ENCODE measurements at places on chromosomes 5 and 9. TPM values are rescaled to one million over a fixed set of nuclear protein-coding genes. Genes with fewer than 3 reads are reported as not detected.
A peak's percentile ranks its signal among the peaks of the same experiment; 100 is the strongest.

DNA sequence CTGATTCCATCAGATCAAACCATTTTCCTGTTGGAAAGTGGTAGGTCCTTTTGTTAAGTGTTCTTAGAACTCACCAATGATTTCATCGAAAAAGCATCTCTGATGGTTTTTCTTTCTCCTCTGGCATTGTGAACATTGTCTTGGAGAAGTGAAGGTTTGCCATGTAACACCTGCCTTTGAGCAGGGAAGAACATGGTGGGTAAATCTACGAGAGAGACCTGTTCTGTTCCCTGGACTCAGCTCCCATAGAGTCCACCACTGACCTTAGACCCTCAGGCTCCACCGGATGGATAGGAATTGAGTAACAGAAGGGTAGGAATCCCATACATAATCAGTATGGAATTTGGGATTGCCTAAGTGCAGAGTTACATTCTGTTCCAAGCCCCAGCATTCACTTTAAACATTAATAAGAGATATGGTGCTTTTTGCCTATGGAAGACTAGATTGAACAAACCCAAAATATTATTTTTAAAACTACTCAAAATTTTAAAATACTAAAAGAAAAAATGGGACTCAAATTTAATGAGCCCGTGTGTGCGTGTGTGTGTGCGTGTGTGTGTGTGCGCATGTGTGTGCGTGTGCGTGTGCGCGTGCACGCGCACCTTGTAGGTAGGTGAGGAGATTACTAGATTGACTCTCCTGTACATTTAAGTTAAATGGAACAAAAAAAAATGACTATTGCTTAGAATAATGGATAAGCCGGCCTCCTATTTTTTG is 92.0 kb downstream of the C9orf152 start:
- H3K4me3 ChIP-seq, result no peak overlapping the region
- H3K27me3 ChIP-seq, result no peaks in the 10 kb centered on the region
- H3K4me1 ChIP-seq, result peaks cover 23% of the 10 kb centered on the region
- H3K27ac ChIP-seq, result peak overlapping the region; percentile 85
- no peaks in the 10 kb centered on the region for H3K36me3 ChIP-seq

DNA sequence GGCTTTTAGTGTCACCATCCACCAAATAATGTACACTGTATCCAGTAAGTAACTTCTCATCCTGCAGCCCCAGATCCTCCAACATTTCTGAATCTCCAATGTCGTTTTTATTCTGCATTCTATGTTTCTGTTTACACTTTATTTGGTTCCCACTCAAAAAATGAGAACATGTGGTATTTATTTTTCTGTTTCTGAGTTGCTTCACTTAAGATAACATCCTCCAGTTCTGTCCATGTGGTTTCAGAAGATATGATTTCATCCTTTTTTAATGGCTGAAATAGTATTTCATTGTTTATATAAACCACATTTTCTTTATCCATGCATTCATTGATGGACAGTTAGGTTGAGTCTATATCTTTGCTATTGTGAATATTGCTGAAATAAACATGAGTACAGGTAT is 677.3 kb upstream of the FTMT start:
- H3K4me3 ChIP-seq, result no peak overlapping the region
- no peak for DNase-seq
- H3K4me1 ChIP-seq, result no peaks in the 10 kb centered on the region
- H3K27me3 ChIP-seq, result no peaks in the 10 kb centered on the region
- H3K36me3 ChIP-seq, result no peaks in the 10 kb centered on the region
- H3K27ac ChIP-seq, result no peak overlapping the region

GRCh38 chr9:134894136-134894860 is 13.7 kb downstream of the FCN2 start:
- DNase-seq, result no peak
- no peak overlapping the region for H3K4me3 ChIP-seq
- H3K27me3 ChIP-seq, result no peaks in the 10 kb centered on the region
- H3K27ac ChIP-seq, result no peak overlapping the region

DNA sequence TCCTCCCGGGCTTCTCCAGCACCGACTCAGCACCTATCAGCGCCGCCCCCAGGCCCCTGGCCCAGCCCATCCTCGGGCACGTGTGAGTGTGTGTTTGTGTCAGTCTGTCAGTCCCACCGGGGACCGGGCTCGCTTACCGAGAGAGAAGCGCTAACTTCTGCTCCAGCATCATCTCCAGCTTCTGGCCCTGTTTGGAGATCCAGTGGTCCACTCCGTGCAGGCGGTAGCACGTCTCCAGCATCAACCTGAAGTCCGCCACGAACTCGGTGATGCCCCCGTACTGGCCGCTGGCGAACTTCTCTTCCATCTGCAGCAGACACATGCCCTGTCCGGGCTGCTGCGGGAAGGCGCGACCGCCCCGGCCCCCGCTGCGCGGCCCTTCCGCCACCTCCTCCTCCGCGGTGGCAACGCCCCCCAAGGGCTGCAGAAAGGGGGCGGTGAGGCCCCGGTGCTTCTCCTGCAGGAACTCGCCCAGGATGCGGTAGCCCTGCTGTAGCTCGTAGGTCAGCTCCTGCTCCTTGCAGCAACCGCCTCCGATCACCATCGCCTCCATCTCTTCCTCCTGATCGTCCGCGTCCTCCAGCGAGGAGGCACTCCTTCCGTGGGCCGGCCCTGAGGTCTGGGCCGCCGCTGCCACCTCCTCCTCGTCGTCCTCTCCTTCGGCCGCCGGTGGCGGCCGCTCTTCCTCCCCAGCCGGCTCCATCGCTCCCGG is 8.2 kb downstream of the RANBP6 start:
- H3K4me1 ChIP-seq, result peaks cover 5% of the 10 kb centered on the region
- peak overlapping the region; percentile 84 for H3K4me3 ChIP-seq
- H3K27me3 ChIP-seq, result no peaks in the 10 kb centered on the region
- peak; percentile 24 for DNase-seq

- DNase-seq, result peak; percentile 92
- H3K36me3 ChIP-seq, result no peaks in the 10 kb centered on the region
- H3K27me3 ChIP-seq, result no peaks in the 10 kb centered on the region
- peak within 1 kb of the TSS; percentile 64 for H3K27ac ChIP-seq
- H3K4me1 ChIP-seq, result peaks cover 3% of the 10 kb centered on the region
Observed at GRCh38 chr9:113340011-113340699, at the start of gene WDR31. Gene WDR31, minus strand, starts transcription at chr9:113340275. Its CDS starts 8,253 bp downstream, at chr9:113332022.

- no peak for DNase-seq
- no peaks in the 10 kb centered on the region for H3K27me3 ChIP-seq
- H3K4me3 ChIP-seq, result no peak overlapping the region
- H3K4me1 ChIP-seq, result no peaks in the 10 kb centered on the region
Observed at GRCh38 chr9:15086156-15086763, 176.0 kb upstream of the FREM1 start.

- no peaks in the 10 kb centered on the region for H3K36me3 ChIP-seq
- H3K27me3 ChIP-seq, result no peaks in the 10 kb centered on the region
- H3K27ac ChIP-seq, result no peak overlapping the region
Observed at GRCh38 chr9:107991581-107991980, 502.0 kb upstream of the KLF4 start.

ABCA2 gene
- 21.8 TPM for total RNA-seq

LHX3 gene
- total RNA-seq, result not detected

Data from fibroblast of lung (primary cell).